ENCODE measurements at places on chromosomes 6 and 20.

DNA sequence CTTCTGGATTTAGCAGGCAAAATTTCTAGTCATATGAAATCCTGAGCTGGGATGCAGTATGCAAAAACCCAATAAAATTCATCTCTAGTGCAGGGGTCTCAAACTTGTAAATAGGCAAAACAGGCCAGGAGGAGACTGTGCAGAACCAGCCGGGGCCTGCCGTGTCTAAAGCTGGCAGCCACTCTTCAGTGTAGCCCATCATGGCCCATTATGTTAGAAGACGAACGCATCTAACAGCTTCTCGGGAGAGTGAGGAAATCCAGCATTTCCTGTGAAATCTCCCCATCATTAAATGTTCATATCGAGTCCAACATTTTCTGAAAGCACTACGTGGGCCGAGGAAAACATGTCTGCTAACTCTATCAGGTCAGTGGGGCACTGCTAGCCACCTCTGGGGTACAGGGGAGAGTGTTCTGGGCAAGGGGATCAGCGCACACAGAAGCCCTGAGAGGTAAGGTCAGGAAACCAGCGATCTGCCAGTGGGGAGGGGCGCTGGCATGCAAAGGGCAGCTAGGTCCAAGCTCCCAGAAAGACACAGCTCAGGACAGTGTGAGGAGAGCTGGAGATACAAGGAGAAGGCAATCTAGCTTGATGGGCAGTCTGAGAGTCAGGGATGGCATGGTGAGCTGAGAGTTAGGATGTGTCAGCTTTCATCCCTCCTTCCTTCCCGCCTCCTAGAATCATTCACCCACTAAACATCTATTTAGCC, 144.2 kb downstream of the PREX1 start:
- DNase-seq: no peak

GRCh38 chr20:45404438-45404837, 3.7 kb upstream of the DBNDD2 start:
- no peak for DNase-seq

GRCh38 chr6:140923048-140923447, 1209.7 kb upstream of the GJE1 start:
- DNase-seq: no peak

DNA sequence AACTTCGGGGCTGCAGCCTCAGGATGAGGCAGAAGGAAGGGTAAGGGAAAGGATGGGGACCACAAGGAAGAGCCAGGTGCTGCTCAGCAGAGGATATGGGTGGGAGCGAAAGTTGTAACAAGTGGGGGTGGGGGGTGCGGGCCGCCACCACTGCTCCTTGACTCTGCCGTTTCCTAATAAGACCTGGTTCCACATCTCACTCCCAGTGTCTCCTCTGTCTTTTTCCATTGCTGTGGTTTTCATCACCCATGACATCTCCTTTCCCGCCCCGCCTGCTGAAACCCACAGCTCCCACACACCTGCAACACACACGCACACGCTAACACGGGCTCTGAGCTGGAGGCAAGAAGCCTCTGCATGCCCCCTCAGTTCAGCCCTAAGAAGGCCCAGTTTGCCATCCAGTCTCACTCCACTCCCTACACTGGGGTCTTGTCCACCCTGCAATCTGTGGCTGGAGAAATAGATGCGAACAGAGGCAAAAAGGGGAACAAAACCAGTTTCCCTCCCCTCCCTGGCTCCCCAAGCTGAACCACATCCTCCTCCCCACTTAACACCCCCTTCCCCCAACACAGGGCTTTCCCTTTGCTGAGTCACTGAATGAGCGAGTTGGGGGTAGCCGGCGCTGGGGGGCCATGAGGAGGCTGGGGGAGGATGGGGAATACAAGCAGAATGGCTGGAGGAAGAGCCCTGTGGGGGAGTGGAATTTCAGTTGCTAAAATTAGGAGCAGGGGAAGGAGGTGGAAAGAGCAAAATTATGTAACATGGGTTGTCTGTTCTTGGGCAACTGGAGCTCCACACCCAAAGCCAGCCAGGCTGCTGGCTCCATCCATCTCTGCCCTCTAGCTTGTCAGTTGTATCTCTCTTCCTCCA, 11.5 kb downstream of the NFKBIL1 start:
- DNase-seq: no peak

DNA sequence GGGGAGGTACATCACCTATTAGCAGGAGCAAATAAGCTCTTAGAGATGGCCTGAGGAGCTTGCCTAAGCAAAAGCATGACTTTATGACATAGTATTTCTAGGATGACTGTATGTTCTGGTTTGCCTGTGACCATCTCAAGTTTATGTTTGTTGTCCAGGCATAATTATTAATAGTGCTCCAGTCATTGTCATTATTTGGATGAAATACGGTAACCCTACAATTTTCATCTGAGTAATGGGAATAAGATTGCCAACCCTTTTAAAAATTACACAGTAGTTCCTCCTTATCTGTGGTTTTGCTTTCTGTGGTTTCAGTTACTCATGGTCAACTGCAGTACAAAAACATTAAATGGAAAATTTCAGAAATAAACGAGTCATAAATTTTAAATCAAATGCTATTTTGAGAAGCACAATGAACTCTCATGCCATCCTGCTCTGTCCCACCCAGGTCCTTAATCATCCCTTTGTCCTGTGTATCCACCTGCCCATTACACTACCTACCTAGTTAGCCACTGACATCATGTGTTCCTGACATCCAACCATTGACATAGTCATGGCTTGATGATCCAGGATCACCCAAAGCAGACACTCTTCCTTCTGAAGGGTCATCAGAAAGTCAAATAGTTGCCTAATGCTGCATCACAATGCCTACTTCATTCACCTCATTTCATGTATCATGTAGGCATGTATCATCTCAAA, 27.0 kb upstream of the TFB1M start:
- no peak for DNase-seq

DNA sequence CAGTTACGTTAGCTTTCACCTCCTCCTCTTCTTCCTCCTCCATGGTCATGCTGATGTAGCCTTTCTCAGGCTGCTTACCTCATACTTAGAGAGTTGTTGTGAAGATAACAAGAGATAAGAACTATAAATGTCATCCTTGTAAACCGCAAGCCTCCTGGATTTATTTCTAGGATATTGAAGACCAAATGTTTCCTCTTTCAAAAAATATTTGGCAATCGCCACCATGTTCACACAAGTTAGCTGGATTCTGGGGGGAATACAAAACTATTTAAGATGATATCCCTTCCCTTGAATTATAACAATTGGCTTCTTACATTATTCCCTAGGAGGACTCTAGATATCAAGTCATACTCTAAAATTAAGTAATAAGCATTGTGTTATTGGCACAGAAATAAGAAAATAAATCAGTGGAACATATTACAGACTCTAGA, 99.8 kb upstream of the PLEKHG1 start:
- DNase-seq: no peak

- no peak for DNase-seq
Measured at GRCh38 chr20:58196402-58197184, 31.9 kb downstream of the ANKRD60 start.

GRCh38 chr6:146265056-146265455, 236.2 kb downstream of the GRM1 start:
- DNase-seq: no peak

DNA sequence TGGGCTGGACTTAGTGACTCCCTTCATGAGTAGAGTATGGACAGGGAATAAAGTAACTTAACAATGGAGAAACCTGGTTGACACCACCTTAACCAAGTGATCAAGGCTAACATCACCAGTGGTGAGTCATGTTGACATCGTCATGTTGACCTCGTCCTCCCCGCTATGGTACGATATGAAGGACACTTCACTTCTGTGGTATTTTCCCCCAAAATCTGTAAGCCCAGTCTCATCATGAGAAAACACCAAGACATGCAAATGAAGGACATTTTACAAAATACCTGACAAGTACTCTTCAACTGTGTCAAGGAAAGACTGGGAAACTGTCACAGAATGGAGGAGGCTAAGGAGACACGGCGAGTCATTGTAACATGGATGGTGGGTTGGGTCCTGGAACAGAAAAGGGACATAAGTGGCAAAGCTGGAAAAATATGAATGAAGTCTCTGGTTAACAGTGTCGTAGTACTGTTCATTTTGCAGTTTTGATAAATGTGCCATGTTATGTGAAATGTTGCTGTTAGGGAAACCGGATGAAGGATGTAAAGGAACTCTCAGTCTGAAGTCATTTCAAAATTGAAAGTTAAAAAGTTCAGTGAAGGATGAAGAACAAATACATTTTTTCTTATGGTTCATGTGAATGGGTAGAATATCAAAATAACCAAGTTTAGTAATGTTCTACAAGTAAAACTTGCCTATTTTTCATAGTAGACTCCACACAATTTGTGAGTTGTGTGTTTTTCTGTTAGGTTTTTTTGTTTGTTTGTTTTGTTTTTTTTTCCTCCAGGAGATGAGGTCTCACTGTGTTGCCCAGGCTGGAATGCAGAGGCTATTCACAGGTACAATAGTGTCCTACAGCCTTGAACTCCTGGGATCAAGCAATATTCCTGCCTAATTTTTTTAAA, 247.5 kb downstream of the TMEM242 start:
- no peak for DNase-seq

DNA sequence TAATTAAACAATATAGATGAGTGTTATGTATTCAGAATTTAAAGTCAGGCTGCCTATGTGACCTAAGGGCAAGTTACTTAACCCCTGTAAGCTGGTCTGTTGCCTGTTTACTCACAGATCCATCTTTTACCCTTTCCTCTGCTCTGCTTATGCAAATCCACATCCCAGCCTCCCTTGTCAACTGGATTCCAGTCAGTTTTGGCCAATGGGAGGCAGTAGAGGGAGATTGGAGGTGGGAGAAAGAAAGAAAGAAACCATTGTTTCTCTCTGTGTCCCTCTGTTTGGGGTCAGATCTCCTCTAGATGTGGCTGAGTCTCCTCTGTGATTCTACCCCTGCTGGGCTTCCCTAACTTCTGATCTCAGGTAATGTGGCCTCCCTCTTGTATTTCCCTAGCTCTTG, 266.8 kb upstream of the PLN start:
- no peak for DNase-seq

DNA sequence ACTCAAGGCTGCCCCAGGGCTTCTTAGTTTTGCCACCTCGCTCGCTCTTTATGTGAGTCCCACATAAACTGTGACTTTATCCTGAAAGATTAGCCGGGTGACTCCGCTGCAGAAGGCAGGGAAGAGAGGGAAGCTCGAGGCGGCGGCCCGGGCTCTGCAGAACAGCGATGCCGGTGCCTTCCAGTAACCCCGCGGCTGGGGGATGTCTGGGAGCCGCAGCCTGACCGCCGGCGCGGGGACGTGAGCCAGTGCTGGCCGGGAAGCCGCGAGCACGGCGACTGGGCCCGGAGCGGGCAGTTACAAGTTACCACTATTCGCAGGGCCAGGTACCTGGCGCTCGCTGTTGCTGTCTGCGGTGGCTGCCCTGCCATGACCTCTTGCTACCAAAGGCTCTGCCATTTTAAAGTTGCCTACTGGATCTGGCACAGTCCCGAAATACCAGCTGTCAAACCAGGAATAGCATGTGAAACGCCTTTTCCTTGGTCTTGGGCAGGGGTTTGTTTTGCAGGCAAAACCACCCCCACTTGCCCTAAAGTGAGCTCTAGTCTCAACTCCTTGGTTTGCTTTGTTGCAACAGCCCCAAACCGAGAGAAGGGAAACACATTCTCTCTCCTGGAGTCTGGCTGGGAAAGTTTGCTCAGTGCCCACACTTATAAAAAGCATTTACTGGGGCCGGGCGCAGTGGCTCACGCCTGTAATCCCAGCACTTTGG, 124.0 kb upstream of the SLC2A12 start:
- DNase-seq: no peak

- no peak for DNase-seq
Measured at GRCh38 chr6:11766589-11767450, 11.8 kb downstream of the ADTRP start.

- no peak for DNase-seq
Measured at GRCh38 chr6:170041526-170041925, 249.4 kb downstream of the DLL1 start.

- no peak for DNase-seq
Measured at GRCh38 chr6:35321091-35321490, 21.3 kb upstream of the PPARD start.

GRCh38 chr20:37119356-37120036, 23.7 kb upstream of the RBL1 start:
- no peak for DNase-seq

GRCh38 chr20:54405540-54405939, 69.9 kb upstream of the DOK5 start:
- no peak for DNase-seq

GRCh38 chr6:24207413-24207812, 81.4 kb downstream of the NRSN1 start:
- no peak for DNase-seq

DNA sequence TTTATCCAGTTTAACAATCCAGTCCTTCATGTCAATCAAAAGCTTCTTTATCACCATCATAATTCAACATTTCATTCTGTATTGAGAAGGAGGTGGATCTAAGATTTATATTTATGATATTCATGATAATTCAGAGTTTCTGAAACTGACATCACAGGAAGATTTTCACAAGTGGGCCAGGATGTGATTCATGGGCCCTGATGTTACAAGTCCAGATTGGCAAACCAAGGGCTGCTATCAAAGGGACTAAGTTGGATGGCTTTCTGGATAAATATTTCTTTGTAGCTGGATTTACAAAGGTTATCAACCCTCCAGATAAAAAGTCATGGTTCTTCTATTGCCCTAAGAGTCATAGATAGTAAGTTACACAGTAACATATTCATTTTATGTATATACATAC, 866.5 kb downstream of the KIF16B start:
- DNase-seq: no peak

GRCh38 chr20:64077094-64077493, 2.2 kb downstream of the RGS19 start:
- DNase-seq: no peak

DNA sequence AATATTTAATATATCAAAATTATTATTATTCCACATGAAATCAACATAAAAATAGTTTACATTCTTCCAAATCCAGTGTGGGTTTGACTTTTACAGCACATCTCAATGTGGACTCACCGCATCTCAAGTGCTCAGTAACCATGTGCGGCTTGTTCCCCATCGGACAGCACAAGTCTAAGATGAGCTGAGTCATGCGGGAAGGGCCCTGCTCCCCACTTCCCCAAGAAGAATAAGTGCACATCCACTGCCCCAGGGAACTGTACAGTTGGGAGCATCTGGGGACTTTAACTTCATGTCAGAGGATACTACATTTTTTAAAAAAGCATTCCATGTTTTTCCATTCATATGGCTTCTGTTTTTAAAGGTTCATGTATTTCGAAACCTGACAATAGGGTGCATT, 325.6 kb downstream of the BTBD3 start:
- no peak for DNase-seq

DNA sequence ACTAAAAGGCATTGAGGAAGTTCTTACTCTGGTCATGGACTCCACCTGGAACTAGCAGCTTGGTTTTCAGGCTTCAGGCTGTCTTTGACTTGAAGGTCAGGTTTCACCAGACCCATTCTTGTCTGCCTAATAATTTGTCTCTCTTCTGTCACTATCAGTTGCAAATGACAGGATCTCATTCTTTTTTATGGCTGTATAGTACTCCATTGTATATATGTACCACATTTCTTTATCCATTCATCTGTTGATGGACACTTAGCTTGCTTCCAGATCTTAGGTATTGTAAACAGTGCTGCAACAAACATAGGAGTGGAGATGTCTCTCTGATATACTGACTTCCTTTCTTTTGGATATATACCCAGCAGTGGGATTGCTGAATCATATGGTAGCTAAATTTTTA, 73.1 kb upstream of the SYNCRIP start:
- no peak for DNase-seq

- no peak for DNase-seq
Measured at GRCh38 chr20:44471481-44471882, 4.2 kb upstream of the TTPAL start.
